ENCODE measurements at places on chromosomes 3 and 15.

DNA sequence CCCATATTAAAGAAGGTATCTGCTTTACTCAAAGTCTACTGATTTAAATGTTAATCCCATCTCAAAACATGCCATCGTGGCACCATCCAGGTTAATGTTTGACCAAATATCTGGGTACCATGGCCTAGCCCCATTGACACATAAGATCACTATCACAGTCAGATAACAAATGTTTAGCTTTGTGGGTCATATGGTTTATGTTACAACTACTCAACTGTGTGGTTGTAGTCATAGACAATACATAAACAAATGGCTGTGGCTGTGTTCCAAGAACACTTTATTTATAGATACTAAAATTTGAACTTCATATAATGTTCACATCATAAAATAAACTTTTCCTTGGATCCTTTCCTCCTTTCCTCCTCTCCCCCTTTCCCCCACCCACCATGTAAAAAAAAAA lies 9.8 kb upstream of the SNRPN start:
- no peak for DNase-seq

DNA sequence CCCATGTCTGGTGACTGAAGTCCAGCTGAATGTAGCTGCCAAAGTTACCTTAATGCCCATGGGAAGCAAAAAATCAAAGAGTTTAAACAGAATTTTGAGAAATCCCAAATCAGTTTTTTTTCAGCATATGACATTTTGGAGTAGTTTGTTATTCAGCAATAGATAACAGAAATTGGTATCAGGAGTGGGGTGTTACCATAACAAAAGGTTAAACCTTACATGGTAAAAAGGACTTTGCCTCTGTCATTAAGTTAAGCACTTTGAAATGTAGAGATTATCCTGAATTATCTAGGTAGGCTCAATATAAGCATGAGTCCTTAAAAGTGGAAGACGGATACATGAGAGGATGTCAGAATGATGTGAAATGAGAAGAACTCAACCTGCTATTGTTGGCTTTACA lies 32.1 kb downstream of the DTWD1 start:
- no peak for DNase-seq

DNA sequence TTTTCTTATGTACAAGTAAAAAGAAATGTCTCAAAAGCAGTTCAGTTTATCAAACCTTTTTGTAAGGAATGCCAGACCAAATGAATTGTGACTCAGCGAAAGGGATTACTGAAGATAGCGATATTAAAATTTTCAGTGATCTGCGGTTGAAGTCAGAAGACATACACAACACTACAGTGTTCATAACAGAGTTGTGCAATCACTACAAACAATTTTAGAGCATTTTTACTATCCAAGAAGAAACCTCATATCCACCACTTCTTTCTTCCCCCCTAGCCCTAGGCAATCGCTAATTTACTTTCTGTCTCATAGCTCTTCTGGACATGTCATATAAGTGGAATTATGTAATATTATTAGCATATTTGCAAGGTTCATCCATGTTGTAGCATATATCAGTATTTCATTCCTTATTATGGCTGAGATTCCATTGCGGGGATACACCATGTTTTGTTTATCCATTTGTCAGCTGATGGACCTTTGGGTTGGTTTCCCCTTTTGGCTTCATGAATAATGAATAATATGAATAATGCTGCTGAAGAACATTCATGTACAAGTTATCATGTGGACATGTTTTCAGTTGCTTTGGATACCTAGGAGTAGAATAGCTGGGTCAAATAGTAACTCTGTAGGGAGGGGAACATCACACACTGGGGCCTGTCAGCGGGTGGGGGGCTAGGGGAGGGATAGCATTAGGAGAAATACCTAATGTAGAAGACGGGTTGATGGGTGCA lies 23.6 kb upstream of the ALPK3 start:
- no peak for DNase-seq

- no peak for DNase-seq
These were observed 6.5 kb downstream of the ARHGEF3 start for GRCh38 chr3:56795097-56795828.
